ENCODE measurements at places on chromosomes 3 and 15.

DNA sequence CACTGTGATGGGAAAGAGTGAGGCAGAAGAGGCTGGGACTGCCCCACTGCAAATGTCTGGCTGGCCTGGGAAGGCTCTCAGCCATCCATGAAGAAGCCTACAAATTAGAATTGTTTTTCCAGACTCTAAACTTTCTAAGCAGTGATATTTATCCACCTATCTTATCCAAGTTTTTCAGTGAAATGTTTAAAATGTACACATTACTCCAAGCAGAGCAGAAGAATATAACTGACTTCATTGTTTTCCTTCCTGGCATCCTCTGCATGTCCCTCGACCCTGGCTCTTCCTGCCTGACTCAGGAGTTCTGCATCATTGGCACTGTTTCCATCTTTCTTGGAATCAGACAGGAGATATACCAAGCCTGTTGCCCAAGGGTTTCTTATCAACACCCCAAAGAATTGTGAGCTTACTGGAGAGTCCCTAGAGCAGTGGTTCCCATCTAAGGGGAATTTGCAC, 401.5 kb upstream of the PROK2 start:
- DNase-seq: no peak

- DNase-seq: no peak
Measured at GRCh38 chr15:68989541-68990230, 24.8 kb upstream of the NOX5 start.

DNA sequence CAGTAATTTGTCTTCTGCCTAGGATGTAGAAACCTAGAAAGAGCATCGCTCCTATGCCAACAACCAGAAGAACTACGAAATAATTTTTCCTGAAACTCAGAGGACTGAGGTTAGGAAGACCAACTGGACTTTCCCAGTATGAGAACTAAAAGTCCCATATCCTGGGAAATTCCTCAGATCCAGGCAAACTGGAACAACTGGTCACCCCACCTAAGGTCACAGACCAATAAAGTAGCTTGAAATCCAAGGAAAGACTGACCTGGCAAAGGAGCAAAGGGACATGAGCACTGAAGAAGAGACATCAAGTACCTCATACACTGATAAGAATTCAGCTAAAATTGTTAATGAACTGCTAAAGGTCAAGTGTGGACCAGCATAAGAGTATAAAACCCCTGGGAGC, 6.6 kb downstream of the RPL39L start:
- no peak for DNase-seq

DNA sequence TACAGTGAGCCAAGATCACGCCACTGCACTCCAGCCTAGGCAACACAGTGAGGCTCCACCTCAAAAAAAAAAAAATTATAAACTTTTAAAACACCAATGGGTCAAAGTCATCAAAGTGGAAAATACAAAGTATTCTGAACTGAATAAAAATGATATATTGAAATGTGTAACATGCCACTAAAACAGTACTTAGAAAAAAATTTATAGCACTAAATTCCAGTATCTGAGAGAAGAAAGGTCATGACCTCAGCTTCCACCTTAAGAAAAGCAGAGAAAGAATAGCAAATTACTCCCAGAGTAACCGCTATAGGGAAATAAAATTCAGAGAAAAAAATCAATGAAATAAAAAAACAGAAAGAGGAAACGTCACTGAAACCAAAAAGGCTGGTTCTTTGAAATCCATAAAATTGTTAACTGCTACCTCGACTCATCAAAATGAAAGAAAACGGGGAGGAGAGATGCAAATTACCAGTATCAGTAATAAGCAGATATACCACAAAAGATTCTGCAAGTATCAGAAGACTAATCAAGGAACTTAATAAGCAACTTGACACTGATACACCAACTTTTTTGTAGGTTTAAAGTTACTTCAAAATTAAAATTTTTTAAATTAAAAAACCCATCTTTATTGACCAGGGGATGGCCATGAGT, 20.8 kb downstream of the ATP13A3 start:
- no peak for DNase-seq

- DNase-seq: no peak
Measured at GRCh38 chr15:70379938-70380883, 282.5 kb upstream of the TLE3 start.

GRCh38 chr3:79415356-79415755, 352.4 kb downstream of the ROBO1 start:
- DNase-seq: no peak

- DNase-seq: no peak
Measured at GRCh38 chr3:36451816-36452215, 71.5 kb downstream of the STAC start.

GRCh38 chr3:186425788-186426730, 64.0 kb upstream of the DGKG start:
- no peak for DNase-seq

DNA sequence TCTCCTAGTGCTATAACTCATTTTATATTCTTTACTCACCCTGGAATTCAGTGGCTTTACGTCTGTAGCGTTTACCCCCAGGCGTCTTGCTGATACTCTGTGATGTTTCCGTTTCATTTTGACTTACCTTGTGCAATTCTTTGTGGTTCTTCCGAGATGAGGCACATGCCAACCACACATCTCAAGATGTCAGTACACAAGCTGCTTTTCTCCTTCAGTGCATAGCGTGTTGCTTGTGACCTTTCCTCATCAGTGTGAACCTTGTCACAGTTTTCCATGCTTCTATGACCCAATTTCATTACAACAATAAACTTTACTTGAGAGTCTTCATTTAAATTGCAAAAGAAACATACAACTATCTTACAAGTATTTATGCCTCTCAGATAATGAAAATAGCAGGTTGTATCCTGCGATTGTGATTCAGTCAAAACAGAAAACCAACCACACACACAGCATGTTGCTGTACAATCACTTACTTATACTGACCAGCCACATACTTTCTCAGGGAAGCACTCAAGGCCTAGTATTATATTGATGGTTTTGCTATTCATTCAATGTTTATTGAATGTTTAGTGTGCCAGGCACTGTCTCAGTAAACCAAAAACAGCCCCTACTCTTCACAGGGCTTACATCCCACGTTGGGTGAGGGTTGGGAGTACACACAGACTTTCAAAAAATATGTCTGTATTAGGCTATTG, 4.6 kb upstream of the TBL1XR1 start:
- DNase-seq: no peak

DNA sequence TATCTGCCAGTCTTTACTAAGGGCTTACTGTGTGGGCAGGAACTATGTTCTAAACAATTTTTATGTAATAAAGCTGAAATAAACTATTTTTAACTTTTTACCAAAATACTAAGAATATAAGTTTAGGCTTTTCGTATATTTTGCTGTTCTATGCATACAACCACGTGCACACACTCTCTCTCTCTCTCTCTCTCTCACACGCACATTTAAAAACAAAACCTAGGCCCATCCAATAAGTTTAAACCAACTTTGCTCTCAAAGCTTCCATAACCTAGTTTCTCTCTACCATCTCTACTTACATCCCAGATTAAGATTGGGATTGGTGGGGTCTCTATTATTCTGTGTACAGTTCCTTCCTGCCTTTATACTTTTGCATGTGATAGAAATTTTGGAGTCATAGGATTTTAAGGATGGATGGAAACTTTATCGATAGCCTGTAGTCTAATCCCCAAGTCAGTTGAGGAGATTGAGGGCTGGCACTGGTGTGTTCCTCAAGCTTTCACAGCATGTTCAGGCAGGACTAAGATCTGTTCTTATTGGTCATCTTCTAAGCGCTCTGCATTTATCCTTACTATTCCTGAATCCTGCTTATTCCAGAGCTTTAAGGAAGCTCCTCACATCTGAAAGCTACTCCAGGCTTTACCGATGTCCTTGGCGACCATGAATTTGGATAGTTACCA, 1.8 kb downstream of the GPR171 start:
- no peak for DNase-seq

- no peak for DNase-seq
Measured at GRCh38 chr3:146491303-146491702, 21.9 kb upstream of the PLSCR2 start.

- DNase-seq: no peak
Measured at GRCh38 chr3:43966126-43966525, 275.4 kb downstream of the ABHD5 start.

DNA sequence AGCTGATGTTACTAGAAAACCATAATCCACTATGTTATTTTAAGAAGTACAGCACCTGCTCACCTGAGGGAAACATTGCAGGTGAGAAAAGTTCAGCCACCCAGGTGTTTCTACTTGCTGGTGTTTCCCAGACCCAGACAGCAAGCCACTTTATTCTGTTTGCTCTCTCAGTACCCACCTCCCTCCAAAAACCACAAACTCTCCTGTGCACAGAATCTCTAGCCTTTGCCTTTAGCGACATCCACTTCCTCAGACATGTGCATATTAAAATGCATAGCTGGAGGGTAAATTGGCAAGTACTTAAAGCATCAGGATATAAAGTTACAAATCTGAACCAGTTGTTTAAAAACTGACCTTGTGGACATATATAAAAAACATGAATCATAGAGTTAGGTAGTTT, 36.7 kb downstream of the VGLL3 start:
- peak; percentile 30 for DNase-seq

DNA sequence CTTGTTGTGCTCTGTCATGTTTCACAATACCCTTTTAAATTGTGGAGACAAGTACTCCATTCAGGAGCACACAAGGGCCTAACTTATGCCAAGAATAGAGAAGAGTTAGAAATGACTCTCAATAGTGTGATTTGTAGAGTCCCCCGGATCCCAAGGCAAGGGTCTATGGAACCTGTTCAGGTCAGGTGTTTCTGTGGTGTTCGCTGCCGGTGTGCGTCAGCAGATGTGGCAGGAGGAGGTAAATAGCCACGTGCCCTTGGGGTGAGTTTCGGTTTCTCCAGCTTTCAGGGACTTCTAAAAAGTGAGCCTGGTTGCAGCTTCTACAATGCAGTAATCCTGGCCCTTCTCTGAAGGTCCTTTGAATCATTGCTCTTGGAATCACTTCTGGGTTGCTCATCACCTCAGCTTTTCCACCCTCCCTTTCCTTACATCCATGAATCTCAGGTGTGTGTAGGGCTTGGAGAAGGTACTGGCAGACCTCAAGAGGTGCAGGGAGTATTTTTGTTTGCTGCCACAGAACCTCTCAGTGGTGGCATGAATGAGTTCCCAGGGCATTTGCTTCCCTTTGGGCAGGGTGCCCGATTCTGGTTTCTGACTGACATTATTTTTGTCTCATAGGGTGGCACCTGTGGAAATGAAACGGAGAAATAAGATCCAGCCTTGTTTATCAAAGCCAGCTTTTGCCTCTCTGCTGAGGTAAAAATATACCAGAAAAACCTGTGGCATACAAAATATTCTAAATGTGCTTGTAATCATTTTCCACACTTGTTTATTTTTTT, 7.3 kb downstream of the ST3GAL6 start:
- DNase-seq: no peak

DNA sequence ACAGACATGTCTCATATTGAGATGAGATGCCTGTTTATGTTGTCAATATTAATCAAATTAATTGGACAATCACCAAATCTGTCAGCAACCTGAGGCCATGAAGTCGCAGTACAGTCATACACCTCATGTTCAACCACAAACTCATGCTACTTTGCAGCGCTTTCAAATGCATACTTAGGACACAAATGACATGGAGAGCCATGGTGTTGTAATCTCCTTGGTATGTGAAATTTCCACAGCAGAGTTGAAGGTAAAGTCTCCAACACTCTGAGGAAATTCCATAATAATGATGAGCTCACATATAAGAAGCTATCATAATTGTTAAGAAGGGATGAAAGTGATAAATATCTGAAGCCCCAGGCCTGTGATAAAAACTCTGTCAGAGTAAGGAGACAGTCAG, 873.9 kb downstream of the MCTP2 start:
- no peak for DNase-seq

- no peak for DNase-seq
Measured at GRCh38 chr3:39146083-39146501, 7.3 kb downstream of the CSRNP1 start.

DNA sequence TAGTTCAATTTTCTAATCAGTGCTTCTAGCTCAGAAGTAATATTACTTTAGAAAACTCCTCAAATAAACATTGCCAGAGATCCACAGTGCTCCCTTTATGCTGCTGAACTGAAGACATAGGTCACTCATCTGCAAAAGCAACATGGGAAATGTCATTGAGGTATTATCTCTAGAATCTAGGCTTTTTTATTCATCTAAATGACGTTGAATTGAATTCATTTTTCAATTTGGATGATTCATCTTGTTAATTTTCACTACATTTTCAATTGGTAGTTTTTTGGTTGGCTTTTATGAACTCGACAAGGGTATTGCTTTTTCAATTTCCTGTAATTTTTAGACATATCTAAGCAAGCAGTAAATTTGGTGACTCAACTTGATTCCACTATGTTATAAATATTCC, 275.4 kb downstream of the NFKBIZ start:
- DNase-seq: no peak

DNA sequence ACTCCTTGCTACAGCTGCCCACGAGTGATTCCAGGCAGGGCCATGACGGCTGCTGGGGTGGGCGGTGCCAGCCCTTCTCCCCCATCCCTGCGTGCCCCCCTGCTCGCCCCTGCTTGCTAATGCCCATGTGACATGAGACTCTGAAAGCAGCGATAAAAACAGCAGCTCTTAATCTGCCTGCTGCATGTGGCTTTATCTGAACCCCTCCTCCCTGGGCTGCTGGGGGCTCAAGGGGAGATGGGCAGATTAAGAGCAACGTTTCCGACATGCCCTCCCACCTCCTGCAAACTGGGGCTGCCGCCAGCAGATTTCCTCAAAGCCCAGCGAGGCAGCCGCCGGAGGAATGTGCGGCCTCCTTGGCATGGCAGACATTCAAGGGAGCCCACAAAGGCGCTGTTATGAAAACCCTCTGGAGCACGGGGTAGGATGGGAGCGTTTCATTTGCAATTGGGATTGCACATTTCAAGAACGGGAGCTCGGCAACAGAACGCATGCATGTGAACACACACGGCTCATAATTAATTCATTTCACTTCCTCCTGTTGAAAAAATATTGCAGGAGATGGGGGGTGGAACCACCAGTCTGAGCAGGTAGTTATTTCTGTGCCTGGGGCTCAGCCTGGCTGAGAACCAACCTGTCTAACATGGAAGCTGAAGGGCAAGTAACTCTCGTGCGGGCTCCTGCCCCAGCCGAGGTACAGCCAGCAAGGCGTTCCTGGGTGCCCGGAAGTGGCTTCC, 504.2 kb upstream of the PROK2 start:
- DNase-seq: peak; percentile 6

DNA sequence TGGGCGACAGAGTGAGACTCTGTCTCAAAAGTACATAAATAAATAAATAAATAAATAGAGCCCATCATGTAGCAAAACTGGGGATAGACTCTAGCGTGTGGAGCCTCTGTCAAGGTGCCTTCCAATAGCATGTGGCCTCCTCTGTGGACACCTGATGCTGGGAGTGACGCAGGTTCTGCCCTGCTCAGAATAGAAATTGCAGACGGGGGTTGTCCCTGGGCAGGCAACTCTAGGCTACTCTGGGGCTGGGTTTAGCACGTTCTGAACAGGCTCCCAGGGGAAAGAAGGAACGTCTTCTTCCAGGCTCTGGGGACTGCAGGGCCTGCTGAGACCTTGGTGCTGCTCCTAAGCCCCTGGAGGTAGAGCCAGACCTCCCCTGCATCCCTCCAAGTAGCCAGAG, 65.3 kb downstream of the EPHB3 start:
- DNase-seq: no peak
